Aorta (tissue), 5 donors: ENCODE measurements at places on chromosomes 5 and 9. TPM values are rescaled to one million over a fixed set of nuclear protein-coding genes. Genes with fewer than 3 reads are reported as not detected.
A peak's percentile ranks its signal among the peaks of the same experiment; 100 is the strongest.

CARD9 gene
- polyA plus RNA-seq = 4.4 TPM

IFNB1 gene
- not detected for polyA plus RNA-seq

GALT gene
- 98.1 TPM for polyA plus RNA-seq

DOCK8 gene
- 2.9 TPM for polyA plus RNA-seq

GRXCR2 gene
- not detected for polyA plus RNA-seq

PDZD2 gene
- polyA plus RNA-seq = 2.8 TPM

MRPL41 gene
- polyA plus RNA-seq = 39.7 TPM

POC5 gene
- 6.1 TPM for polyA plus RNA-seq

IL6ST gene
- 72.4 TPM for polyA plus RNA-seq

ADAMTSL1 gene
- polyA plus RNA-seq = 9.5 TPM

WNT8A gene
- polyA plus RNA-seq = not detected

ADGRD2 gene
- polyA plus RNA-seq = not detected

GRCh38 chr9:33431420-33431819 lies 16.0 kb downstream of the AQP3 start:
- no peak overlapping the region for H3K27ac ChIP-seq
- no peak overlapping the region for H3K4me3 ChIP-seq
- no peaks in the 10 kb centered on the region for H3K27me3 ChIP-seq
- no peaks in the 10 kb centered on the region for H3K4me1 ChIP-seq
- H3K36me3 ChIP-seq = no peaks in the 10 kb centered on the region
- no peak for DNase-seq

- no peaks in the 10 kb centered on the region for H3K36me3 ChIP-seq
- no peak for DNase-seq
- H3K4me1 ChIP-seq = no peaks in the 10 kb centered on the region
- no peaks in the 10 kb centered on the region for H3K27me3 ChIP-seq
Observed at GRCh38 chr5:170143710-170144109, 38.0 kb downstream of the FOXI1 start.

DNA sequence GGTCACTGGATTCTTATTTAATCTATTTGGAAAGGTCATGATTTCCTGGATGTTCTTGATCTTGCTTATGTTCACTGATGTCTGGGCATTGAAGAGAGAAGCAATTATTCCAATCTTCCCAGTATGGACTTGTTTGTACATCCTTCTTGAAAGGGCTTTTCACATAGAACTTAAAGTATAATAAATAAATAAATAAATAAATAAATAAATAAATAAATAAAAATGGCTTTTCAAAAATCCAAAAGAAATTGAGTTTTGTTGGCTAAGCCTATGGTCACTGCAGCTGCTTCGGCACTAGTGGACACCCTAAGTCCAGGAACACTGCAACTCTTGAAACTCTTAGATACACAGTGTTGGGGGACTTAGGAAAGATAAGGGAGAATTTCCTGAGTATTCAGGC lies 840.7 kb upstream of the EDIL3 start:
- no peaks in the 10 kb centered on the region for H3K36me3 ChIP-seq
- no peak overlapping the region for H3K4me3 ChIP-seq
- no peaks in the 10 kb centered on the region for H3K4me1 ChIP-seq
- no peak for DNase-seq

DNA sequence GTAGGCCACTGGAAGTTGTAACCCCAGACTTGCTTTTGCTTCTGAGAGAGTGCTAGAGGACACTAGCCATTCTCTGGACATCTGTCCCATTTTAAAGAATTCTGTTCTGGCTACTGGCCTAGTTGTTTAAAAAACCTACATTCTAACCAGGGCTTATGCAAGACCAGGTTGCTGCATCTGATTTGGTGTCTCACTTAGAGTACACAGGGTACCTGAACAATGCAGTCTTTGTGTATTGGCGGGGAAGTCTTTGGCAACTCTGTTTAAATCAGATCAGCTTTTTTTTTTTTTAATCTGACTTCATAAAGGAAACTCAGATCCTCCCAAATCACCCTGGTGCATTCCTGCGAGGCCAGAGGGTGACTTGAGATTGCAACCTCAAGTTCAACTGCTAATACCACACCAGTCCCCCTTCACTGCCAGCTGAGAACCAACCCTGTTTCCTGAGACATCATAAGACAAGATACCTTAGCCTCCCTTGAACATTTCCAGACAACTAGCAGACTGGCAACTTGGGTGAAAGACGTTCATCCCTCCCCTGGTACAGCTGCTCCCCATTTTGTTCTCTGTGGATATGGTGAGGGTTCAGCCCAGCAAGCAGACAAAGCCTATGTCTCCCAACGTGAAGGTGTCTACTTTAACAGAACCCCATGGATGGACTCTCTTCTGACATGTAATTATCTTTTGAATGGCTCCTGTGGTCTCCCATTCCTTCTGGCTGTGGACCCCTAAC lies 27.0 kb downstream of the SKP1 start:
- H3K27ac ChIP-seq = no peak overlapping the region
- no peaks in the 10 kb centered on the region for H3K27me3 ChIP-seq
- no peak overlapping the region for H3K4me3 ChIP-seq
- no peaks in the 10 kb centered on the region for H3K4me1 ChIP-seq

- H3K36me3 ChIP-seq = no peaks in the 10 kb centered on the region
- H3K27me3 ChIP-seq = no peaks in the 10 kb centered on the region
- no peak for DNase-seq
- peak overlapping the region; percentile 22 for H3K27ac ChIP-seq
- peaks cover 3% of the 10 kb centered on the region for H3K4me1 ChIP-seq
Observed at GRCh38 chr5:123087173-123088030, 1.6 kb upstream of the PRDM6 start.

- H3K4me1 ChIP-seq = peaks cover 4% of the 10 kb centered on the region
- no peak for DNase-seq
- H3K4me3 ChIP-seq = no peak overlapping the region
- H3K27me3 ChIP-seq = no peaks in the 10 kb centered on the region
- no peaks in the 10 kb centered on the region for H3K36me3 ChIP-seq
- H3K27ac ChIP-seq = no peak overlapping the region
Observed at GRCh38 chr5:58246461-58246944, 213.4 kb downstream of the PLK2 start.

- H3K4me3 ChIP-seq = no peak overlapping the region
- H3K27me3 ChIP-seq = no peaks in the 10 kb centered on the region
- H3K36me3 ChIP-seq = no peaks in the 10 kb centered on the region
- peak overlapping the region; percentile 25 for H3K27ac ChIP-seq
- DNase-seq = no peak
- peaks cover 7% of the 10 kb centered on the region for H3K4me1 ChIP-seq
Observed at GRCh38 chr5:17249029-17249634, 31.7 kb downstream of the BASP1 start.

GRCh38 chr5:108345541-108346171 lies 36.2 kb downstream of the FBXL17 start:
- H3K27ac ChIP-seq = no peak overlapping the region
- H3K4me1 ChIP-seq = no peaks in the 10 kb centered on the region
- DNase-seq = no peak
- no peaks in the 10 kb centered on the region for H3K27me3 ChIP-seq
- no peaks in the 10 kb centered on the region for H3K36me3 ChIP-seq

GRCh38 chr5:115455301-115455707 lies 89.3 kb downstream of the FEM1C start:
- H3K27ac ChIP-seq = no peak overlapping the region
- H3K27me3 ChIP-seq = no peaks in the 10 kb centered on the region
- no peaks in the 10 kb centered on the region for H3K4me1 ChIP-seq
- H3K36me3 ChIP-seq = no peaks in the 10 kb centered on the region
- H3K4me3 ChIP-seq = no peak overlapping the region

DNA sequence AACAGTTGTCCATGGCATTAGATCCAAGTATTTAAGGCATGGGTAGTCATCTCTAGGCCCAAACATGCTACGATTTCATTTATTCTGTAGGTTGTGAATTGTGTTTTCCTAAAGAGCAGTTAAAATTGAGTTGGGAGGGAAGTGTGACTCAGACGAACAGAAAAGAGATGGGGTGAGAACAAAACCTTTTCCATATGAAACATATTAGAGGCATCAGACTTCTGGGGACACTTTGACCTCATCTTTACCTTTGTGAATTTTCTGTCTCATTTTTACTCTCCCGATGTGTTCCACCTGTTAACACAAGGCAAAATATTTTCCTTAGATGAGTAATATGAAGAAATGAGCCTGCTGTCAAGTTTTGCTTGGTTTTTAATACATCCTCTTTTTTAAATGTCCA lies 181.3 kb downstream of the ESM1 start:
- H3K27ac ChIP-seq = no peak overlapping the region
- no peaks in the 10 kb centered on the region for H3K36me3 ChIP-seq
- no peaks in the 10 kb centered on the region for H3K4me1 ChIP-seq
- DNase-seq = no peak

DNA sequence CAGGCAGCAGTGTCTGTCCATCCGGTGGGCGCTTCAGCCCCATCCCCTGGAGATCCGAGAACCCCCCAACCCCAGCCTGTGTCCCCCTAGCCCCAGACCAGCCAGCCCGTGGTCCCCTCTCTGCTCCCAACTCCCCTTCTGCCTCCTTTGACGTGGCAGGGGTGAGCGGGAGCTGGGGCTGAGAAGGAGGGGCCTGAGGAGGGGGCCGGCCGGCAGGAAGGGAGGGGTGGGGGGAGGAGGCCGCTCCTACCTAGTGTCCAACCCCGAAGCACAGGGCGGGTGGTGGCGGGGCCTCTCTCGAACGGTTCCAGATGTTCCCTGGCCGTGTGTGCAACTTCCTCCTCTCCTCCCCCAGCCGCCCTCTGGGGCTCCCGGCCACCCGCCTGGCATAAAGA lies 31.0 kb downstream of the GOLGA2 start:
- no peak overlapping the region for H3K27ac ChIP-seq
- DNase-seq = peak; percentile 88
- no peak overlapping the region for H3K4me3 ChIP-seq

DNA sequence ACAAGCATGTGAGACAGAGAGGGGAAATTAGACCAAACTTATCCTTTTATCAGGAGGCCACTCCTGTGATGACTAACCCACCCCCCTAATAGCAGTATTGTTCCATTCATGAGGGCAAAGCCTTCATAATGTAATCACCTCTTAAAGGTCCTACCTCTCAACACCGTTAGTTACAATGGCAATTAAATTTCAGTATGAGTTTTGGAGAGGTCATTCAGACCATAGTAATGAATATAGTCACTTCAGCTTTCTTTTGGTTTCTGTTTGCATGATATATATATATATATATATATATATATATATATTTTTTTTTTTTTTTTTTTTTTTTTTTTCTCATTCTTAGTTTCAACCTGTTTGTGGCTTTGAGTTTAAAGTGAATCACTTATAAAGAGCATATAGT lies 10.5 kb downstream of the ADGRV1 start:
- no peaks in the 10 kb centered on the region for H3K4me1 ChIP-seq
- DNase-seq = no peak
- no peaks in the 10 kb centered on the region for H3K36me3 ChIP-seq
- no peak overlapping the region for H3K27ac ChIP-seq
- H3K27me3 ChIP-seq = no peaks in the 10 kb centered on the region
- no peak overlapping the region for H3K4me3 ChIP-seq

DNA sequence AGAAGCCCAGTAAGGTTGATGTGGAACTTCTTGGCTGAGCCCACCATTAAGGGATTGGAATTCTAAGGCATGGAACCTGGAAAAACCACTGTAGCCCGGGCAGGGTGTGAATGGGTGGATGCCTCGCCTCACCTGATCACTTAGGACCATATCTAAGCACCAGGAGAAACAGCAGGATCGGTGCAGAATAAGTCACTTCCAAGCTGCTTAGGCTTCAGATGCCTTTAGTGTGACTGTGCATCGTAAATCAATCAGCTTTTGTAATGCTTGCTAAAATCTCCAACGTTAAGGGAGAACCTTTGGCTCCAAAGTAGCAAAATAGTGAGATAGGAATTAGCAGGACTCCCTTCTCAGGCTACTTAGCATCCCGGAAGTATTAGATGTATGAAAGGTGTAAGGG lies 103.9 kb upstream of the MEGF10 start:
- peaks cover 1% of the 10 kb centered on the region for H3K27me3 ChIP-seq
- no peaks in the 10 kb centered on the region for H3K36me3 ChIP-seq
- no peaks in the 10 kb centered on the region for H3K4me1 ChIP-seq
- H3K27ac ChIP-seq = no peak overlapping the region

DNA sequence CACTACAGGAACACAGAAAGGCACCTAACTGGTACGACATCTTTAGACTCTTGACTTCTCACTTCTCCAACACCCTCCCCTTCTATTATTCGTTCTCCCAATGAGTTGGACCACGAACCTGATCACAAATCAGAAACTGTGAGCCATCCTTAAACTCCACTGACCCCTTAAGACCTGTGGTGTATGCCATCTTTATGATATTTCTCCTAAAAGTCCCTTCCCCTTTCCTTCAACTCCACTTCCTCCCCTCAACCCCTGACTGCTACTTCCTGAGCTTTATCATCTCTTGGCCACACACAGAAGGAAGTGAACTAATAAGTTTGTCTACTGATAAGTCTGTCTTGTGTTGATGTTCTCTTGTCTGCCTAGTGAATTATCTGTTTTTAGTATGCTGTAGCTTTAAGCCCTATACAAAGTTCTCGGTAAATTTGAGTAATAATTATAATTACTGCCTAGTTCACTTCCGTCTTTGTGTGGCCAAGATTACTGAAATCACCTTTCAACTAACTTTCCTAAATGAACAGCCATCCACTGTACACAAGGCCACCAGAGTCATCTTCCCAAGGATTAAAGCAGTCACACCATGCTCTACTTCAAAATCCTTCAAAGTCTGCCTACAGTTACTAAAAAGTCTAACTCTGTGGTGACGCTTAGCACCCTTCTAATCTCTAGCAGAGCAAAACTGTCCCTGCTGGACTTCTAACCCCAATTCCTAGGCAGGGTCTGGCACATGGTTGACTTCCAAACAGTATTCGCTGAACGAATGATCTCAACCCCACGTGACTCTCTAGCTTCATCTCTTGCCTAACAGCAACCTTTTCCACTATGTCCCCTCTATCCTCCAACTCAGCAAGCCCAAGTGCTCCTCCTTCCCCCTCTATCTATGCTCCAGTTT lies 23.2 kb downstream of the ELOVL7 start:
- no peaks in the 10 kb centered on the region for H3K4me1 ChIP-seq
- no peaks in the 10 kb centered on the region for H3K27me3 ChIP-seq
- H3K27ac ChIP-seq = no peak overlapping the region
- no peak overlapping the region for H3K4me3 ChIP-seq
- H3K36me3 ChIP-seq = no peaks in the 10 kb centered on the region

GRCh38 chr9:131595696-131596429 lies 50.5 kb downstream of the PRRT1B start:
- H3K36me3 ChIP-seq = no peaks in the 10 kb centered on the region
- no peak overlapping the region for H3K4me3 ChIP-seq
- no peak for DNase-seq
- no peak overlapping the region for H3K27ac ChIP-seq
- no peaks in the 10 kb centered on the region for H3K27me3 ChIP-seq

DNA sequence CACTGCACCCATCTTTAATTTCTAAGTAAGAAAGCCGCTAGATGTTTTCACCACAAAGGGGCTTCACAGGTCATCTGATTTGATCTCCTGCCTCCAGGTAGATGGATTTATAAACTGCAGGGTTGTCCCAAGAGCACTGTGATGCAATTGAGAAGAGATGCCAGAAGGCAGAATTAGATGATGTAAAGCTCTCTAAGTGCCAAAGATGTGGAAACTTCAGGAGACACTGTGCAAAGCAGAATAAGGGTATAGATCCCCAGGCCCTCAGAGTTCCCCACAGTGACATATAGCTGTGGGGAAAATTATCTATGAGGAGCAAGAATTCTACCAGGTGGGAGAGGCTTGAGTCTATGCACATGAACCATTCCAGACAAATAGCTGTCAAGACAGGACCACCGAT lies 90.5 kb downstream of the FSTL4 start:
- H3K27ac ChIP-seq = no peak overlapping the region
- H3K4me3 ChIP-seq = no peak overlapping the region
- no peaks in the 10 kb centered on the region for H3K36me3 ChIP-seq
- no peaks in the 10 kb centered on the region for H3K4me1 ChIP-seq
